ENCODE measurements at places on chromosomes 1 and 21.

DNA sequence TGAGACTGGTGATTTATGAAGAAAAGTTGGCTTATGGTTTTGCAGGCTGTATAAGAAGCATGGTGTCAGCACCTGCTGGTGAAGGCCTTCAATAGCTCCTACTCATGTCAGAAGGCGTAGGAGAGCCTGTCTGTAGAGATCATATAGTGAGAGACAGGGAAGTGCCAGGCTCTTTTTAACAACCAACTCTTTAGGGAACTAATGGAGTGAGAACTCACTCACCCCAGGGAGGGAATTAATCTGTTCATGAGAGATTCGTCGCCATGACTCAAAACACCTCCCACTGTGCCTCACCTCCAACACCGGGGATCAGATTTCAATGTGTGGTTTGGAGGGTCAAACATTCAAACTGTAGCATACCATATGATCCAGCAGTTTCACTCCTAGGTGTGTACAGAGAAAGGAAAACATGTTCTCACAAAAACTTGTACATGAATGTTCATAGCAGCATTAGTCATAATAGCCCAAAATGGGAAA is 72.6 kb downstream of the TTC3 start:
- peak; percentile 18 for DNase-seq

- no peak for DNase-seq
Measured at GRCh38 chr1:160066829-160067745, 2.9 kb downstream of the KCNJ10 start.

DNA sequence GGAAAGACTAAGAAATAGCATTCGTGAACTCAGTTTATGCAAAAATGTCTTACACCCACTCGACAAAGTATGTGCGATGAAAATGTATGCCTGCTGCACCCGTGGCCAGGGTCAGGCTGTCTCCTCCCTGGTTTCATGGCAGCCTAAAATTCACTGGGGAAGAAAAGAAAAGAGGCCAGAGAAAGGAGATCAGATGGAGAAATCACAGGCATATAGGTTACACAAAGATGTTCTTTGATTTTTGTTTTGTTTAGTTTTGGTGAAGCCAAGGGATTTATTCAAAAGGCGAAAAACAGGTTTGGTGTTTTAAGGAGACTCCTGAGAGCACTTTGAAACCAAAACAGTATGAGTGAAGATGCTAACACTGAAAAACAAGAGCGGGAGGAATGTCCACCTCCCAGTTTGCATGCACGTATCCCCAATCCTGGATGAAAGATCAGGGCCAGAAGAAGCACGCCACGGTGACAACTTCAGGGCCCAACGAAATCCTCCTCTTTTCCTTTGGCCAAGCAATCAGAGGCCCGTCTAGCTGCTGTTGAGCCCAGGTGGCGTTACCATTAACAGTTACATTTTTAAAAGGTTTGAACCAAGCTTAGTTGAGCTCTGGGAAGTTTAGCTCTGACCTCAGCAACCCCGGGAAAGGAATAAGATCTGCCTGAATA is 992 bp upstream of the SSX2IP start:
- DNase-seq: no peak

DNA sequence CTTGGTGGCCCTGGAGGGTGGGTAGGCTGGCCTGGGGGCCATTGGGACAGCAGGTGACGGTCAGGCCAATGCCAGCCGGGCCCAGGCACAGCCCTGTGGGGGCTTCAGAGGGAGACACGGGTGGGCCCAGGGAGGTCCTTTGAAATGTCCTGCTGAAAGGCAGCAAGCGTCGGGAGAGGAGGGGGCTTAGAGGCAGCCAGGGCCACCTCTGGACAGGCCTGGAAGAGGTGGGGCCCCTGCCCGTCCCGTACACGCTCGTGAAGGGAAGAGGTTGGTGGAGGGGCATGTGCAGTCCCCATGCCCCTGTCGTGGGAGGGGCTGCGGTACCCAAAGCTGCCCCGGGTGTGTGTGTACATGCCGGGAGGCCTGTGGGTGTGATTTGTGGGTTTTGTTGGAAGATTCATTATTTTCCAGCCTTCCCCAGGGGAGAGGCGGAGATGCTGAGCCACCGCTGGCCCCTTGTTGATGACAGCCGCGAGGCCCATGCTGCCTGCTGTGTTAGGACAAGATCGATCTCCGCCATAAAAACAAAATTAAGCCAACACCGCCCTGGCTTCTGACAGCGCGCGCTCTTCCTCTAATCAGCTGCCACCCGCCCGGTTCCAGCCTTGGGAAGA is 3.4 kb upstream of the PLCH2 start:
- no peak for DNase-seq

DNA sequence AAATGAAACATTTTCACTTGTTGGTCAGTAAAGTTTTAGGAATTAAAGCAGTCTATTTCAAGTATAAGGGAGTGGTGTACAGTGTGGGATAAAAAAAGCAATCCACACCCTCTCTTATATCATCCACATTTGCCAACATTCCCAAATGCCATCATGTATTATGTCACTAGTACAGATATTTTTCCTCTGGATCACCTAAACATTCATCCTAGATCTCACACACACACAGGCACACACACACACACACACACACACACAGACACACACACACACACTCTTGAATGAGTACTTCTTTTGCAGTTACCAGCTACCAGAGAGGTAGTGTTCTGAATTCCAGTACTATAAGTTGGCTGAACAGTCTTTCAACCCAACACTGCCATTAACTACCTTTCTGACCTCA is 1369.1 kb upstream of the ADGRL4 start:
- DNase-seq: peak; percentile 43

GRCh38 chr1:155127105-155127966 is at the start of gene EFNA1:
Gene EFNA1 (plus strand): TSS chr1:155127876. CDS start chr1:155127978, 102 bp downstream.
- peak; percentile 78 for DNase-seq

DNA sequence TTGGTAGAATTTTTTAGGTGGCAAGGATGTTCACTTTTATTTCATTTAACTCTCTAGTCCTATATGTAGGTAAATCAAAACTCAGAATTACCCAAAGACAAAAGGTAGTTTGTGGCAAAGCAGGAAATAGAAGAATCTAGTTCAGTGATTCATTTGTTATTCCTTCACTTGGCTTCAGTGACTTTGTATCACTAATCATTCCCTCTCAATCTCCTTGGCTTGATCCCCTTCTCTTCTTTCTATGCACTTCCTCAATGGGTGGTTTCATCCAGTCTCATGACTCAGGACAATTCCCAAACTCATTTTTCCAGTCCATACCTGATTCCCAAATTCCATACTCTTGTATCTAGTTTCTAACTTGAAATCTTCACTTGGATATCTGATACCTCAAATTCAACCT is 64.9 kb downstream of the PRKACB start:
- peak; percentile 16 for DNase-seq
